Stimulated activated CD4-positive, alpha-beta T cell treated with anti-CD3 and anti-CD28 coated beads, Interleukin-4, amount 100 ng/mL, for 48 hours (primary cell): ENCODE measurements at places on chromosomes 1 and 21.
A peak's percentile ranks its signal among the peaks of the same experiment; 100 is the strongest.

- no peak for DNase-seq
Observed at GRCh38 chr21:42962380-42963007, 11.9 kb upstream of the PKNOX1 start.

GRCh38 chr1:239854922-239855321, 236.8 kb upstream of the FMN2 start:
- no peak for DNase-seq

DNA sequence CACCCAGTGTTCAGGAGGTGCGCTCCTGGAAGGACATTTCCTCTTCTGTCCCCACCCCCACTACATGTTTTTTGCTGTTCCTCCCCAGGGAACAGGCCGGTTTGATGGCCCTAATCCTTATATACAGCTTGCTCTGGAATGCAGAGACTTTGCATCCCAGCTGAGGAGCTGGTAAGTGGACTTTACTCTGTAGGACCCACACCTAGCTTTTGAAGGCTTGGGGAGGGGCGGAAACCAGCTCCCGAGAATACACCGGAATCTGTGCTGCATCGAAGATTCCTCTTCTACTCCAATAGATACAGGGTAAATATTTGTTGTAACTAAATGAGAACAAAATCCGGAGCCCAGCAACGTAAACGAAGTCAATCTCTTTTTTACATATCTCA, 1.2 kb upstream of the CGN start:
- DNase-seq, result no peak

GRCh38 chr1:52920791-52921291, 699 bp downstream of the ECHDC2 start:
- no peak for DNase-seq

DNA sequence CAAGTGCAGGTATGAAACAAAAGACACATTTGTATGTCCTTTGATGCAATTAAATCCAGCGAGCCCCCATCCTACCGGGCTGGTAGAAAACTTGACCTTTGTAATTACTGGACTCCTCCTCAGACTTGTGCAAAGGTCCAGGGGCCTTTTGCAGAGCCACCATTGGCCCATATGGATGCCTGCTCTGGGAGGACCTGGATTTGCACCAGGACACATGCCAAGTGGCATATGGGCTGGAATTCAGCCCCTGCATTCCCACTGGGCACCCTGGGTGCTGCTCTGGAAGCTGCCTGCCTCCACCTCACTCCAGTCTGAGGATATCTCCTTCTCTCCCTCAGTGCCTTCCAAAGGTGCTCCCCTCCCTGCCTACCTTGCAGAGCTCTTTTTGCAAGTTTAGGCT, 36.0 kb downstream of the LACTBL1 start:
- DNase-seq, result no peak

GRCh38 chr1:236829085-236829484, 34.0 kb downstream of the MTR start:
- DNase-seq, result no peak

DNA sequence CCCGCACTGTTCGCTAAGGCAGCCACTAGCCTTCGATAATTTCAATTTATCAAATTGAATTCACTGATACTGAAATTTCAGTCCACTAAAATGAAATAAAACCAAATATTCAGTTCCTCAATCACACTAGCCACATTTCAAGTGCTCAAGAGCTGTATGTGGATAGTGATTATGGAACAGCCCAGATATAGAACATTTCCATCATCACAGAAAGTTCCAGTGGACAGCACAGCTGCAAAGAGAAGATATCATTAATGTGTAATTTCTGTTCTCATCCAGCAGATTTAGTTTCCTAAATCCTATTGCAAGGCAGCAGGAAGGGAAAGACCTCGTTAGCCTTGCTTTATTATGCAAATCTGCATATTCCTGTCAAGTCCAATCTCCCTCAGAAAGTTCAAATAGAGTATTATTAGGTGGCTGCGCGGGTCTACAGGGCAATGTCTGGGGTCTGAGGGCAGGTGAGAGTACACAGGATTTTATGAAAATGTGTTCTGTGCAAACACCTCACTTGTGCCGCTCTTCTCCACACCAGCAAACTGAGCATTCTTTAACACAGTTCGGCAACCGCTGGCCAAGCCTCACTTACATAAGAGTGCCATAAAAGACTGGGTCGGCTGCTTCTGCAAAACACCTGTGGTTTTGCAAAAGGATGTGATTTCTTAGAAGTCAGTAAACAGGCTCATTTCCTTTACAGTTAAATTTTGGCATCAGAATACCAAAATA, 22.4 kb downstream of the CAPZB start:
- DNase-seq, result no peak

- no peak for DNase-seq
Observed at GRCh38 chr1:235244974-235245592, 82.9 kb downstream of the ARID4B start.

DNA sequence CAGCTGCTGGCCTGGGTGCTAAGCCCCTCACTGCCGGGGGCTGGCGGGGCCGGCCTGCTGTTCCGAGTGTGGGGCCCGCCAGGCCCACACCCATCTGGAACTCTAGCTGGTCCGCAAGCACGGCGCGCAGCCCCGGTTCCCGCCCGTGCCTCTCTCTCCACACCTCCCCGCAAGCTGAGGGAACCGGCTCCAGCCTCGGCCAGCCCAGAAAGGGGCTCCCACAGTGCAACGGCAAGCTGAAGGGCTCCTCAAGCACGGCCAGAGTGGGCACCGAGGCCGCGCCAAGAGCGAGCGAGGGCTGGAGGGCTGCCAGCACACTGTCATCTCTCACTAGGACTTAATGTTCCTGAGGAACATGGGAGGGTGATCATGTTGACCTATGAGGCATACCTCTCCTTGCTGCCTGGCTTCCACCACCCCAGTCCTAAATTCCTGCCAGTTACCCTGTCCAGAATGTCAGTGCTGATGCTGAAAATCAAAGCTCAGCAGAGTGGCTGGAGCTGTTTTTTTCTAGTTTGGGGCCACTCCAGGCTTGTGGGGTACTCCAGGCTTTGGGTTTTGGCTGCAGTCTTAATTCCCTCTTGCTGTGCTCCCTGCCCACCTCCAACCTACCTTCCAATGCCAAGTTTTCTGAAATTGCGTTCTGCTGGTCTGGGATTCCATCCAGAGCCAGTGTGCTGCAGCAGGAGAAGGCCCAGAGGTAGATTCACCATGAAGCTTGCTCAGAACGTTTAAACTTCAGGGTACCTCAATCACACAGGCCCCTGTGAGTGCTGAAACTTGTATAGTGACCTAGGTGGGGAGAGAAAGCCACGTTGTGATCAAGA, 44.2 kb upstream of the LPGAT1 start:
- DNase-seq, result no peak

DNA sequence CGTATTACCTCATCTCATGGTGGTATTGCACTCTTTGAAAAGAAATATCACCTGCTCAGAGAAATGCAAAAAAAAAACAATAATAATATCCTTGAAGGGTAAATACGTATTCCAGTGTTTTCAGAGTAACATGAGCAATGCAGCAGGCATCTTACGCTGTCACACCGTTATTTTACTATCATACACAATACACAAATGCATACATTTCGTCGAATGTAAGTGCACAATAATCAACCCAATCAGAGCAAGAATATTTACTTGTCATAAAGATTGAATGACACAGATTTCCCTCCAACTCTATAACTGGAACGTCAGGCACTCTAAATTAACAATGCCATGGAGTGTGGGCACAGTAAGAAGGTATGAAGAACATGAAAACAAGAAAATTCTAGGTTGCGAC, 1050.1 kb downstream of the PLA2G4A start:
- DNase-seq, result no peak

GRCh38 chr1:106751002-106751401, 305.5 kb upstream of the PRMT6 start:
- no peak for DNase-seq

DNA sequence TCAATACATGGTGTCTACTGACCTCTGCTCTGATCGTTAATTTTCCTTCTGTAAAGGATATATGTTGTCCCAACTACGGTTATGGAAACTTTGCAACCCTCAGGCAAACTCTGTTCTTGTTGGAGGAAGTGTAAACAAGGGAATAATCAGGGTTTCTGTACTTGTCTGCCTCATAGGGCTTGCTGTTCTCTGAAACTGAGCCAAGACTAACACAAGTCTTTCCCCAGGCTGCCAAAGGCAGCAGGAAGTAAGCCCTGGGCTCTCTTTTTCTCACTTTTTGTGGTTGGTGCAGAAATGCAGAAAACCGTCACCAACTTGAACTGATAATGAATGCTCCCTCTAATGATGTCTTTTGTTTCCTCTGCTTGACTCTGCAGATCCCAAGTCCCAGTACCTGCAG, 7.6 kb downstream of the CYP4X1 start:
- no peak for DNase-seq

DNA sequence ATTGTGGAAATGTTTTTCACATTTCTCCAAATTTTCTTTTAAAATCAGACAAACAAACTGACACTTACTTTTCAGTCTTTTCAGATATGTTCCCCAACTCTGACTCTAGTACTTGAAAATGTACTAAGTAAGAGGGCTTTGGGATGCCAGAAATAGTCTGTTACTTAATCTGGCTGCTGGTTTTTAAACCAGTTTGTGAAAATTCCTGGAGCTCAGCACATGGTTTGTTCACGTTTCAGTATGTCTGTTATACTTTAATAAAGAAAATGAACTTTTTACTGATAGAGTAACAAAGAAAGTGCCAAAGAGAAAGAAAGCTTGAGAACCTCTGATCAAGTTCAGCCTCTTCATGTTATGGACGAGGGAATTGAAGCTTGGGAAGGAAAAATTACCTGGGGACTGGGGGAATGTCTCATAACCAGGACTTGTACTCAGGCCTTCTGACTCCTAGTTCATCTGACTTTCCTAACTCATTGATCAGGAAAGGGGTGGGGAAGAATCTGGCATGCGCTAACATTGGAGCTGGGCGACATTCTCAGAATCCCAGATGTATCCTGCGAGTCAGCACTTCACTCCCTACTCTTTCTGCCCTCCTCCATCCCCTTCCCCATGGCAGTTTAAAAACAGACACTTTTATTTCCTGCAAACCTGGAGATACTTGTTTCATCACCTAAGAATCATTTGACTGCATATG, 30.8 kb upstream of the DNAJC6 start:
- no peak for DNase-seq

DNA sequence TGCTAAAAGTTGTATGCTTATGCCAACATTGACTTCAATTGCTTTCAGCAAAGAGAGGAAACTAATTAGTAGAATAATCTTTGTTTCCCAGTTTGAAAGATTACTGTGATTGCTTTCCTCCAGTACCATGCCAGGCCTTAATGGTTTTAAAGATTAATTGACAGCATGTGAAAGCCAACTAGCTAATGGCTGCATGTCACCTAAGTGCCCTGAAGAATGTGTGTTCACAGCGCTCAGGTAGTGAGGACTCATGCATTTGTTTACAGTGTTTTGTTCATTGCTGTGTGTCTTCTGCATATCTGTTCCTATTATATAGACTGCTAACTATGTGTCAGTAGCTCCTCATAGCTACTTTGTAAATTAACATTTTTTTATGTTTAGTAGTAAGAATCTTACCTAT, 335.6 kb downstream of the LRRIQ3 start:
- DNase-seq, result no peak

GRCh38 chr1:62621907-62622306, 24.6 kb downstream of the ANGPTL3 start:
- no peak for DNase-seq

GRCh38 chr1:182897696-182898095, 55.3 kb downstream of the SHCBP1L start:
- no peak for DNase-seq

DNA sequence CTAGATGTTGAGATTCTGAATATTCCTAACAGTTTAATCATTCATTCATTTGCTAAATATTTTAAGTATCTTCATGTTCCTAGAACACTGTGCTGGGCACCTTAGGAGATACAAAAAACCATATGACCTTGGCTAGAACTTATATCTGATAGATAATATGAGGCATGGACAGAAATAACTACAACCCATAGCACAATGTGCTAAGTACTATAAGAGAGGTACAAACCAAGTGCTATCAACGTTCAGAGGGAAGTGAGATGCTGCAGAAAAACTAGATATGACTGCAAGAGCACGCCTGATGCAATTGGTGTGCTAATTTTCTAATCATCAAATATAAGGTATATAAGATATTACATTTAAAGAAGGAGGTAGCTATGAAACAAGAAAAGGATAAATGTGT, 10.7 kb downstream of the NMNAT2 start:
- DNase-seq, result no peak

DNA sequence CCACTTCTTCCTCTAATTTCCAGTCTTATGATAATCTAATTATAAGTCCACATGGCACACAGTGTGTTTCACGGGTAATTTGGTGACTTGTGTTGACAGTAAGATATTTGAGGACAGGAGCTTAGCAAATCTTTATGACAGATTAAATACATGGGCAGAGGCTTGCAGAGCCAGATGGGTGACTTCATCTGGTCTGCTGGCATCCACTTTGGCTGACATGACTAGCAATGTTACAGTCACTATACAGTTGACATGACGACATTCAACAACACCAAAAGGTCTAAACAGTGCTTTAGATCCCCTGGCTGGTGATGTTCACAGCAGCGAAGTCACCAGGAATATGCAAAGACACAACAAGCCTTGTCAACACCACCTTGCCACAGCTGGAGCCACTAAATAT, 147.2 kb downstream of the ETS2 start:
- DNase-seq, result no peak

DNA sequence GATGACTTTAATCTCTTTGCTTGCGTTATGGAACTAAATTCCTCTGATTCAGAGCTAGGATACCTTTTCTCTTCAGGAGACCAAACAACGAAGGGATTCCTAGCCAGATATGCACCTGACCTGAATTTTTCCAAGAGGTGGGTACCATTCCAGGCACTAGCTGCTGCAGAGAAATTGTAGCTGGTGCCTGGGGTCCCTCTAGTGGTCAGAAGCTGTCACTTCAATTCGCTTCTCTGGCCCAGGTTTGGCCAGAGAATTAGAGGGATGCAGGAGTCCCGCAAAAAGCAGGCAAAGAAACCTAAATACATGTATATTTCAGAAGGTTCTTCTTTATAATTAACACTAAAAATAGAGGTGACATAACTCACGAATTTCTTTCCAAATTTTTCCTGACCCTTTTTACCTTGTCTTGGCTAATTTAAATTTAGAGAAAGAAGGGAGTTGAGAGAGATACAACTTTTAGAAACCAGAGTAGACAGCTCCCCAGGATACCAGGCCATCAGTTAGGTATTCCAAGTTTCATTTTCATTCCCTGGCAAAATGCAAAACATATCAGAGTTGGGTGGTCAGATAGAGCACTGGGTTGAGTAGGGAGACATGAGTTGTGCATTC, 9.6 kb downstream of the ACKR1 start:
- DNase-seq, result peak; percentile 20
